ENCODE measurements at places on chromosomes 3 and 15.

GRCh38 chr3:194014756-194015155 lies 121.2 kb upstream of the HES1 start:
- no peak for DNase-seq

- no peak for DNase-seq
Observed at GRCh38 chr3:14518893-14519292, 21.2 kb downstream of the GRIP2 start.

DNA sequence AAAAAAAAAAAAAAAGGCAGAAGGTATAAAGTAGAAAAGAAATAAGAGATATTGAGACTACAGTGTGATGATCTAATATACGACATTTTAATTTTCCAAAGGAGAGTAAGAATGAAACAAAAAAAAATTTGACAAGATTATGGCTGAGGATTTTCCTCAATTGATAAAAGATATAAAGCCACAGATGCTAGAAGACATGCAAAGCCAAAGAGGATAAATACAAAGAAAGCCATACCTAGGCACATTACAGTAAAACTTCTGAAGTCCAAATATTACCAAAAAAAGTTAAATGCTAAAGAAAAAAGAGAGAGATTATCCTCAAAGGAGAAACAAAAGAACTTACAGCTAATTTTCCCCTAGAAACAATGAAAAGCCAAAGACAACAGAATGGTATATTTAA lies 20.3 kb upstream of the SUSD5 start:
- no peak for DNase-seq

- peak; percentile 35 for DNase-seq
Observed at GRCh38 chr3:122794779-122795673, at the start of gene SLC49A4. TSS of gene SLC49A4 (plus strand) at chr3:122795069. CDS start at chr3:122795193, 124 bp downstream.

DNA sequence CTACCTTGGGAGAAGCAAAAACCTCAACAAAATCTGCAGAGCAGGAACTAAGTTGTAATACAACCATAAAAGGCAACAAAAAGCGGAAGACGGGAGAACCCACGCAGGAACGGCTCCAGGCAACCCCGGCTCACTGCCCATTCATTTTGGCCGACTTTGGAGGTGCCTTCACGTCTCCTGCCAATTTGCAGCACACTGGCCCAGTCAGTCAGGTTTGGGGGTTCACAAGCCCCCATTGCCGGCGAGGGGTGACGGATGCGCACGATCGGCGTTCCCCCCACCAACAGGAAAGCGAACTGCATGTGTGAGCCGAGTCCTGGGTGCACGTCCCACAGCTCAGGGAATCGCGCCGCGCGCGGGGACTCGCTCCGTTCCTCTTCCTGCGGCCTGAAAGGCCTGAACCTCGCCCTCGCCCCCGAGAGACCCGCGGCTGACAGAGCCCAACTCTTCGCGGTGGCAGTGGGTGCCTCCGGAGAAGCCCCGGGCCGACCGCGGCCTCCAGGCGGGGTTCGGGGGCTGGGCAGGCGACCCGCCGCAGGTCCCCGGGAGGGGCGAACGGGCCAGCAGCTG lies 463 bp downstream of the TERC start:
- DNase-seq: no peak

- DNase-seq: no peak
Observed at GRCh38 chr3:4336850-4337546, 33.8 kb downstream of the SETMAR start.

DNA sequence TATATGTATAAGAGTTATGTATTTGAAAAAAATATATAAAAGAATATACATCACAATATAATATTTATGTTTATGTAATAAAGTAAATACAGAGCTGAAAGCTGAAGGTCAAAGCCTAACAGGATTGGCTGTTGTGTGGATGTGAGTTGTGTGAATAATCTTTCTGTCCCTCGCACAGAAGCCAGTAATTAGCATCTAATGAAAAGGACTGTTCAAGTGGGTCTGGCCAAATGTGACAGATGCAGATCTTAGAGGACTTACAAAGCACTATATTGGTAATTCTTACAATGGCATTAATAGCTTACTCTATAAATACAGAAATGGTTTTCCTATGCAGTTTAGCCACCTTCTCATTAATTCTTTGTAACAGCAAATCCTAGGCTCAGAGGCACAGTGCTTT lies 2.4 kb downstream of the MKRN3 start:
- DNase-seq: no peak

DNA sequence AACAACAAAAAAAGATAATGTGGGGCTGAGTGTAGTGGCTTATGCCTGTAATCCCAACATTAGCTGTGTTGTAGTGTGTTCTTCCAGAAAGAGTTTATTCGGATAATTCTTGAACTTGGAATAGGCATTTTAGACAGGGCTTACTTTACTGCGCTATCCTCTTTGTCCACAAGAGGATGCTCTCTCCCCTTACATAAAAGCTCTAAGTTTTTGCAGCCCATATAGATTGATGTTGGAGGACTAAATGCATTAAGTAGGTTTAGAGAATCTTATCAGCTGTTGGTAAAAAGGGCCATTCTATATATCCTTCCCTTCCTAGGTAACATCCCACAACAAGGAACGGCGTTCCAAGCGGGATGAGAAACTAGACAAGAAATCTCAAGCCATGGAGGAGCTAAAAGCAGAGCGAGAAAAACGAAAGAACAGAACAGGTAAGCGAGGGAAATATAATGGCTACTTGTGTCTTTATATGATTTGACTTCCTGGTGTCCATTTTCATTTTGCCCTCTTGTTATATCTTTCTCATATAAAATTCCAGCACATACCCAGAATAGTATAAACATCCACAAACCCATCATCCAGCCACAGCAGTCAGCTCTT lies 27.8 kb upstream of the ITPKA start:
- peak; percentile 18 for DNase-seq

DNA sequence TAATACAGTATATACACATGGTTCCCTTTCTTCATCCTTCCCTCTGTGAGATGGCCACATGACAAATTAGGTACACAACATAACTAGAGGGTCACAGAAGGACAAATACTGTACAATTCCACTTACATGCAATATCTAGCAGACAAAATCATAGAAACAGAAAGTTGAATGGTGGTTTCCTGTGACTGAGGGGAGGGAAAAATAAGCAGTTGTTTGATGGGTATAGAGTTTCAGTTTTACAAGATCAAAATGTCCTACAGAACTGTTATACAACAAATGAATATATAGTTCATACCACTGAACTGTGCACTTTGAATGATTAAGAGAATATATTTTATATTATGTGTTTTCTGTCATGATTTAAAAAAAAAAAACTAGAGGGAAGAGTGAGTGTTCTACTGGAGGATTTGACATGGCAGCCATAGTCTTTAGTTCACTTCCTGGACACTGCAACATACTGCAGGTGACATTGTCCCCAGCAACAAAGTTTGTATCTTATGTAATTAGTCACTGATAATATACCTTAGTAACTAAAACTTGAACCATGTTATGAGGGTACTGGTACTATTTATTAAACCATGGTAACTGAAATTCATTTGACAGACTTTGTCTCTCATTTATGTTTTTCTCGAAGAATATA lies 37.2 kb downstream of the CCDC54 start:
- DNase-seq: no peak

GRCh38 chr3:172513488-172513887 lies 9.7 kb downstream of the TNFSF10 start:
- no peak for DNase-seq

- peak; percentile 1 for DNase-seq
Observed at GRCh38 chr3:116579840-116580239, 129.7 kb upstream of the TUSC7 start.

DNA sequence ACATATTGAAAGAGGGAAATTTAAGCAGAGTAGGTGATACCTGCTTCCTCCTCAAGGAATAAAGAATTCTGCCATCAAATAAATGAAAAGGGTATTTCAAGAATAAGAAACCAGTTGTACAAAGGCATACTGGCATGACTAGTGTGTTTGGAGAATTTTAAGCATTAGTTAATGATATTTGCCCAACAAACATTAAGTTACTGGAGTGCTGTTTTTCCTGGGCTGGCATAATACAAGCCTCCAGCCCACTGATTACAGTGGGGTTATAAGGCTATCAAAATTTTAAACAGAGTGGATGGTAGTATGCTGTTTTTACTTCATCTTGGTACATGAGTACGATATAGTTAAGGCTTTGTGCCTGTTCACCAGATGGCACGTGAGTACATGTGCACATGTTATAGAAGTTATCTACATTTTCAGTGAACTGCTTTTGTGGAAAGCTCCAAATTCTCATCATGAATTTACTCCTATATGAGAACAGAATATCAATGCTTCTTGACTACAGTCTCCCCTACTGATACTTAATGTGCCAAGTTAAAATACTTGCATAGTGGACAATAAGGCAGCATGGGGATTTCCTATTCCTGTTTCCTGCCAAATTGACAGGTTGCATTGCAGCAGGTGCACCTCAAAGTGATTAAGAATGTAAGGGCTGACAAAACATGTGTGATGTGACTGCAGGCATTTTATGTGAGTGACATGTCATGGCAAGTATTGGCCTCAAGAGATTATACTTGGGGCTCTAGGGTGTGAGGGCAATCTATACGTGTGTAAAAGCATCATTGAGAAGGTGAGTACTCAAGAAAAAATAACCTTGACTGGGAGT lies 14.9 kb downstream of the NAALADL2 start:
- no peak for DNase-seq

- DNase-seq: no peak
Observed at GRCh38 chr3:43791246-43791645, 100.5 kb downstream of the ABHD5 start.

- DNase-seq: no peak
Observed at GRCh38 chr3:179227349-179227748, 23.6 kb downstream of the KCNMB3 start.

DNA sequence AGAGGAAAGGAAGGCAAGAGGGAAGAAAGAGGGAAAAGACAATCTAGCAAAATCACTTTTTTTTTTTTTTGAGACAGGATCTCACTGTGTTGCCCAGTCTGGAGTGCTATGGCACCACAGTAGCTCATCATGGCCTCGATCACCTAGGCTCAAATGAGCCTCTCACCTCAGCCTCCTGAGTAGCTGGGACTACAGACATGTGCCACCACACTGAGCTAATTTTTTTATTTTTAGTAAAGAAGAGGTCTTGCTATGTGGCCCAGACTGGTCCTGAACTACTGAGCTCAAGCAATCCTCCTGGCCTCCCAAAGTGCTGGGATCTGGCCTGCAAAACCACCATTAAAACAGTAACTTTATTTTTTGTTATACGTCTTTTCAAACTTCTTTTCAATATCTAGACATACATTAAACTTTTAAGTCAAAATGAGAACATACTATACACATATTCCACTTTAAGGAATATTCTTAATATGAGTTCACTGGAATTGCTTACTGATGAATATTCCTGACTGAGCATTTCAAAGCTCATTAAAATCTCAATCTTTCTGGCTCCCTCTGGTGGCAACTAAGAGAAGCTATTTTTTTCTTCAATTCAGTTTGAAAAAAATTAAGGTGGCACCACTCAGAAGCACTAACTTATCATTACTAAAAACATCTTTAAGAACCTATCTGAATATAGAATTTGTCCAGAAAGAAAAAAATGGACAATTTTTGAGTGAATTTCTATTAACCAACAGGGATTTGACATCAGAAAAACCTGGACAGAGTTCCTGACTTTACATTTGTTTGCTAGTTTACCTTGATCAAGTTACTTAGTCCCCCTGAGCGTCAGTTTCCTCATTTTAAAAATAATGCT lies 40.9 kb downstream of the UACA start:
- no peak for DNase-seq

DNA sequence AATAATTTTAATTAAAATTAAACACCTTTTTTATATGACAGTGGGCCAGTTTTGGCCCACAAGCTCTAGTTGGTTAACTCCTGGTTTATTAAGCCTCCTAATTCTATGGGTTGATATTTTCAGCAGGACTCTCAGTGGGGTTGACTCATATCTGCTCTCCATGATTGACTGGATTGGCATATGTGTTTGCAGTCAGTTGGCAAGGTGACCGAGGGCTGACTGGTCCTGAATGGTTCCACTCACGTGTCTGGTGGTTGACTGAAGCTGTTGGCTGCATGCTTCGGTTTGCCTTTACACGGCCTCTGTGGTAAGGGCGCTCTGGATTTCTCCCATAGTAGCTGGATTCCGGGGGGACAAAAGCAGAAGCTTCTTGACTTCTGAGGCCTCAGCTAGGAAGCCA lies 65.3 kb upstream of the ZNF280D start:
- no peak for DNase-seq

DNA sequence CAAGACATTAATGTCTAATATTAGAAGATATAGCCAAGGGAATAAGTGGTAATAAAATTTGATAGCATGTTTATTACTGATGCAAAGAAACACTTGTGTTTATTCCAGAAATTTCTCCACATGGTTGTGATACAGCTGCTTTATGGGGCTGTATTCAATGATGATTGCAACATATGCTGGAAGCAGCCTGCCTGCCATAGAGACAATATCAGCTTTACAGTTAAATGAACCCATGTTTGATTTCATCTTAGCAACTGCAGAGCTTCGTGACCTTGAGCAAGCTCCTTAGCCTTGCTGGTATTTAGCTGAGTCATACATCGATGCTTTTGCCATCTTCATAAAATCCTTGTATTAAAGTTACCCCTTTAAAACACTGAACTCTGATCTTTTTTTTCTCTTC lies 168.1 kb upstream of the STAC start:
- no peak for DNase-seq

- no peak for DNase-seq
Observed at GRCh38 chr3:162192340-162193029, 695.9 kb downstream of the OTOL1 start.

- no peak for DNase-seq
Observed at GRCh38 chr15:96619174-96619573, 288.7 kb downstream of the NR2F2 start.

- DNase-seq: no peak
Observed at GRCh38 chr3:76405196-76405595, 619.8 kb upstream of the ZNF717 start.

GRCh38 chr3:63689285-63689684 lies 36.8 kb downstream of the SNTN start:
- no peak for DNase-seq

DNA sequence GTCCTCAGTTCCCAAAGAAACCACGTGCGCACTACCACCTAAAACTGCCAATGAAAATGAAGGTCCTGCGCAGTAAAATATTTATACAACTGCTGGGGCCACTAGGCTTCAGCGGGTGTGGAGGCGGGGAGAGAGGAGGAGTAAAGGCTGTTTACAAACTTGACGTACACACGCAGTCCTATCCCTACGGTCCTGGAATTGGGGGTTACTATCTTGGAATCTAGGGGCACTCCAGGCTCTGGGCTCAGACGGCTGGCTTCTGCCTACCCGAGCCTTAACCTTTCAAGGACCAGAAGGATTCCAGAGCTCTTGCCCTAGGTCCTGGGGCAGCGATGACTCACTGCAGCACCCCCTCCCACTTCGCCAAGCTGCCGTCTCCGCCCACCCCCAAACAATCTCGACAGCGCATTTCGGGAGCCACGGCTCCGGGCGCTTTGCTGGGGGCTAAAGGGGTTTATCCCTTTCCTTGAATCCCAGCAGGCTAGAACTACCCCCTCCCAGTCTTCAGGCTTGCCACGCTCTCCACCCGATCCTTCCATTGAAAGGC lies 3.0 kb downstream of the ADAMTS9 start:
- peak; percentile 0 for DNase-seq

DNA sequence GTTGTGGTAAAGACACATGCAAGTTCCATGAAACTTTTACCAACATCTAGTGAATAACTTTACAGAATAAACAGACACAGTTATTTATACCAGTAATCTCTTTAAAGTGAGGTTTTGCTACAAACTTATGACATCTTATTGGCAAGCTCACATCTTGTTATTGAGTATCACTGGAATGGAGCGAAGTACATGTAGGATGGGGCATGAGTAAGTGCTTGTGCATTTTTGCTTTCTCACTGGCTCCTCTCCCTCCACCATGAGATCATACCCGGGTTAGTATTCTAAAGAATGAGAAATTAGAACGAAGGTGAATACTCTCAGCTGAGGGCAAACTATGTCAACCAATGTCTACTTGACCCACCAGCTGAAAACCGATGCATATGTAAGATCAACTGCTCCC lies 193.3 kb upstream of the ZNF717 start:
- DNase-seq: no peak
